Activated CD4-positive, alpha-beta T cell treated with anti-CD3 and anti-CD28 coated beads, Interleukin-2, amount 50 U/mL, for 24 hours (primary cell): ENCODE measurements at places on chromosomes 5 and 9.

DNA sequence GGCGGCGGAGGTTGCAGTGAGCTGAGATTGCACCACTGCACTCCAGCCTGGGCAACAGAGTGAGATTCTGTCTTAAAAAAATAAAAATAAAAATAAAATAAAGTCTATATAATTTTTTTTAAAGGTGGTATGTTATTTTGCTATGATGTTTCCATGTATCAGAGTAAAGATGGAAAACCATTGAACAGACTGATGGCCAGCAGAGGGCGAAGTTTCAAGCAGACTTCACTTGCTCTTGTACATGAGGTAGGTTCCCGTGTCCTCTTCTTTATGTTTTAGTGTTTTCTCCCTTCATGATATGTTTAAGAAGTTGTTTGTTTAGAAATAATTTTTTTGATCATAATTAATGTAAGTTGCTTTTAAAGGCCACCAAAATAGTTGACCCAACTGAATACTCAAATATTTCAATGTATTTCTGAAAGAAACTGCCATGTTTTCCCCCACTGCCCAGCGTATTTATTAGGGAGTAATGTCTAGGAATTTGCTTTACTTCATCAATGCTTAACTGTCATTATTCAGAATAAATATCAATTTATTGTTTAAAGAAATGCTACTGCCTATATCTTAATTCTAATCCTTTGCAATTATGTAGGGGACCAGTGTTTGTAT, 146.4 kb downstream of the HACD4 start:
- peak; percentile 12 for DNase-seq

DNA sequence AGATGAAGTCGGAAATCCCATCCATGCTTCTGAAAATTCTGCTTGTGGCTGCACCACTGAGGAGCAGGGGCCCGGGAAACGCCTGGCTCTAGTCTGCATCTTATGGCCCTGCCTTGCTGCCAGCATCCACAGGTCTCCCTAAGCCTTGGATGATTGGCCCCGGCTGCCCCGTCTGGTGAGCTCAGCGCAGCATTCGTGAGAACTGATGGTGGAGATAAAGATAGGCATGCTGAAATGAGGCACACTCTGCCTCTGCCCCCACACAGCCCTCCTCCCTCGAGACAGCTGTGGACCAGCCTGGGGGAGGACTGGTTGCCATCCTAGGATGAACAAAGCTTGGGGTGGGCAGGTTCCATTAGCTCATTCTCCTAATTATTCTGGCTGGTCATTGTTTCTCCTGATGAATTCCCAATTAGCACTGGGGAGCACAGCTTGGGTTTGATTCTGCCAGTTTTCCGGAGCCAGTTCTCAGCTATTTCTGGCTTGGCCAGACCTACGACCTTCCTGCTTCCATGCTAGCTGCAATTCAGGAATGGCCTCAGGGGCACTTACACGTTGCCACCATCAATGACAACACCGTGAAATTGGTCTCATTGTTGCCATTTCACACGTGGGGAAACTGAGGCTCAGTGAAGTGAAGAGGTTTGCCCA, 62.8 kb upstream of the CPEB4 start:
- no peak for DNase-seq

DNA sequence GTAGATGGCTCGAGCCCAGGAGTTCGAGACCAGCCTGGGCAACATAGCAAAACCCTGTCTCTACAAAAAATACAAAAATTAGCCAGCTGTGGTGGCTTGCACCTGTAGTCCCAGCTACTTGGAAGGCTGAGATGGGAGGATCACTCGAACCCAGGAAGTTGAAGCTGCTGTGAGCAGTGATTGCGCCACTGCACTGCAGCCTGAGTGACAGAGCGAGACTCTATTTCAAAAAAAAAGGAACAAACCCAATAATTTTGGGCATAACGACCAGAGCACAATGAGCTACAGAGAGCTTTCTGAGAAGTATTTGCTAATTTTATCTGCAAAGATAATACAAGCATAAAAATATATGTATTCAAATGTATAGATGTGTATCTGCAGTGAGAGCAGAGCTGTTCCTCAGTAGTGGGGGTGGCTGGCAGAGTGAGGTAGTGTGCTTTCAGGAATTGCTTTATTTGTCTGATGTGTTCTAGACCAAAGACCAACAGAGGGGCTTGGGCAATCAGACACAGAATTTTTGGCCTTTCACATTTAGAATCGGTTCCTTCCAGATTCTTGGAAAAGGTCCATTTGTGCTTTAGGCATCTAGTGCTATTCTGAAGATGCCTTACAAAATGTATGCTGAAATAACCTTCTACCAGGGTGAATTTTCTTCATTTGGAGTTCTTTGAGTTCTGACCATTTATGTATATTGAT, 5.2 kb downstream of the DOCK8 start:
- no peak for DNase-seq

- no peak for DNase-seq
Measured at GRCh38 chr5:115471345-115472063, 73.1 kb downstream of the FEM1C start.

DNA sequence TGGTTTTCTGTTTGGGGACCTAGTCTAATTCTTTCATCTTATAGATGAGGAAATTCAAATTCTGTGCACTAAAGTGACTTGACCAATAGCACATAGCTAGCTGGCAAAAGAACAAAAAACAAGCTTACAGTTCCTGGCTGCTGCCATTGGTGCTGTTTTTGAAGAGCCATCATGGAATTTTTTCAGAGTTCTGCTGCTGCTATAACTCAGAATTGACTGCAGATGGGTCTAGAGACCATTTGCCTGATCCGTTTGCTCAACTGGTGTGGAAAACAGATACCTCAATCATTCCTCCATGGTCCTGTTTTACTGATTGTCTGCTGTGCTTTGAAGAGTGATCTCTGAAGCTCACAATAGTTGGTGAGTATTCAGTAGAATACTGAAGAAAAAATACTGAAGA, 15.2 kb downstream of the FBXL7 start:
- no peak for DNase-seq

DNA sequence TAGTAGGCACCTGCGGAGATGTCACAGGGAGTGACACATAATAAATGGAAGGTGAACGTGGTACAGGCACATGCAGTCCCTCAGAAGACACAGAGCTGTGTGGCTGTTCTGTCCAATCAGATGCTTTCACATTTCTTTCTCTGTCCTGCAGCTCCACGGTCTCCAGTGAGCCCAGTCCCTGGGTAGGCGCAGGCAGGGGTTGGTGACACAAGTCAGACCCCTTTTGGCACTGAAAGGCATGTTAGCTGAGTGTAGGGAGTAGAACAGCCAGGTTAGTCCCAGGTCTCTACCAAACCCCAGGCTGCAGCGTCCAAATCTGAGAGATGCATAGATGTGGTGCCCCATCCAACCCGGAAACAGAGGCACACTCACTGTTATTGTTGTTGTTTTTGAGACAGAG, 2.8 kb downstream of the SLC31A2 start:
- no peak for DNase-seq

- no peak for DNase-seq
Measured at GRCh38 chr5:78953092-78953800, 31.9 kb downstream of the ARSB start.

GRCh38 chr9:110604171-110604601, 24.6 kb upstream of the SVEP1 start:
- no peak for DNase-seq

DNA sequence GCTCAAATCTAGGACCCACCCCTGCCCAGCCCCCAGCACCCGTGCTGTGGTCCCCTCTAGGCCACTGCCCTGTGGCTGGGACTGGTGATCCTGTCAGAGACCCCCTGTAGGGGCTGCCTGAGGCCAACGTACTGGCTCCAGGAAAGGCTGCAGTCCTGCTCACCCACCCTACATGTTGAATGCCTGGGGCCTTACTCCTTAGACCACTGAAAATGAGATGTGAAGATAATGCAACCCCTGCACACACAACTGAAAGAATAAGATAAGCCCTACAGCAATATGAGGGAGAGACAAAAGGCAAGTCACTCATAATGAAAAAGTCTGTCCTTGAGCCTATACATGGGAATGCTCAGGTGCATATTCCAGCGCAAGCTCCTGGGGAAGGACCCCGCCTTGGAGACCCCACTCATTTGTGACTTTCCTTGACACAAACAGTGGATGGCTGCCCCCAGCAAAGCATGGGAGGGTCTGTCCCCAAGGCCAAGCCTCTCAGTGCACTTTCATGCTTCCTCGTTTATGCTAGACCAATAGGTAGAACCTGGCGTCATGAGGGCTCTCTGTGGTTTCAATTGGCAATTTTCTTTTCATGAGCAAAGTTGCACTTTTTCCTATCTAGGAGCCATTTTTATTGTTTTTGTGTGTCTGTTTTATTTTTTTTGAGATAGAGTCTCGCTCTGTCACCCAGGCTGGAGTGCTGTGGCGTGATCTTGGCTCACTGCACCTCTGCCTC, 12.5 kb upstream of the WNK2 start:
- DNase-seq = no peak

GRCh38 chr9:21828853-21829410, 26.5 kb downstream of the MTAP start:
- DNase-seq = no peak

DNA sequence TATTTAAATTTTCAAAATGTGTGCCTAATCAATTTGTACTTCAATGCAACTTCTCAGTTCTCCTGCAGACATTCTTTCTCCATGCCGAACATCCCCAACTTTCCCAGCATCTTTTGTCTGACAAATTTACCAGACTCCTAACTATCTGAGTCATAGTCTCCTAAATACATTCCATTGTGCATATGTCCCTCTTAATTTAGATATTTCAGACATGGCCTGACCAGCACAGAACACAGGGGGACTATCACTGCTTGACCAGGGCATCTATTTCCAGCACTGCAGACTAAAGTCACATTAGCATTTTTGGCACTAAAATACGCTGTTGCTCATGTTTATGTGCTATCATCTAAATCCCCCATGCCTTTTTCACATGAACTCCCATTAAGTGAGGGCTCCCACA, 71.9 kb downstream of the ITGA1 start:
- no peak for DNase-seq

- DNase-seq = no peak
Measured at GRCh38 chr5:81632679-81633078, 118.2 kb downstream of the SSBP2 start.

DNA sequence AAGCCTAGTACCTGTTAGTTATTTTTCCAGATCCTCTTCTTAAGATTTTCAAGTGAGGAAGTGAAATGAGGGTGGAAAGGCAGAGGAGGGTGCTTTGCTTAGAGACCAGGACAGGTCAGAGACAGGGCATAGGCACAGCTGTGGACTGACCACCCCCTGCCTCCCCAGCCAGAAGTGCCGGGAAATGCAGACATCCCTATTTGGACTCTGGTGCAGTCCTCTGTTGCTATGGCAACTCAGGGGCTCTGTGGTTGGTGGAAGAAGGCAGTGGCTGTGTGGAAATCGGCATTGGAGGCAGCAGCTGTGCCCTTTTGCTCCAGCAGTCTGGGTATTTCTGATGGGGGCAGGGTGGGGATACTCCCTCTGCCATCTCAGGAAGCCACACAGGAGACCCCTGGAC, 43.3 kb upstream of the NDFIP1 start:
- DNase-seq = no peak

GRCh38 chr5:28398185-28398584, 1359.8 kb upstream of the CDH9 start:
- DNase-seq = no peak

GRCh38 chr9:114988962-114989599, 58.7 kb upstream of the TNFSF8 start:
- DNase-seq = no peak

GRCh38 chr9:90433398-90433941, 209.2 kb downstream of the DIRAS2 start:
- DNase-seq = no peak

- no peak for DNase-seq
Measured at GRCh38 chr9:13942695-13943094, 371.2 kb downstream of the NFIB start.

- DNase-seq = no peak
Measured at GRCh38 chr5:160342413-160342941, 27.9 kb downstream of the C1QTNF2 start.

GRCh38 chr9:127307802-127308201, 43.2 kb downstream of the GARNL3 start:
- no peak for DNase-seq

GRCh38 chr5:175614223-175614815, 43.6 kb upstream of the HRH2 start:
- no peak for DNase-seq
